ENCODE measurements at places on chromosomes 11 and 22.

- no peak for DNase-seq
Measured at GRCh38 chr11:45332276-45332934, 46.3 kb upstream of the SYT13 start.

DNA sequence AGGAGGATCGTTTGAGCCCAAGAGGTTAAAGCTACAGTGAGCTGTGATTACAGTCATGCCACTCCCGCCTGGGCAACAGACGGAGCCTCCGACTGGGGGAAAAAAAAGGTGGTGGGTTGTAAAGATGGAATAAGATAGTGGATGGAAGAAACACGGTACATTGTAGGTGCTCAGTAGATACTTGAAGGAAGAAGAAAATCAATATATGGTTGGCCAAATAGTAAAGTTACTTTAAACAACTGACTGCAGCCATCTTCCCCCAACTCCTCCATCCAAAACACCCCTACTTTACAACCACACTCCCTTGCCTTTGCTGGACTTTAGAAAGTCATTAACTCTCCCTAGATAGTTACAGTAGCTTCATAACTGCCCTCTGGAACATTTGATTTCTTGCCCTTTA lies 2.5 kb upstream of the NUP98 start:
- no peak for DNase-seq

GRCh38 chr22:20212754-20213699 lies 55.1 kb downstream of the RTN4R start:
- no peak for DNase-seq

DNA sequence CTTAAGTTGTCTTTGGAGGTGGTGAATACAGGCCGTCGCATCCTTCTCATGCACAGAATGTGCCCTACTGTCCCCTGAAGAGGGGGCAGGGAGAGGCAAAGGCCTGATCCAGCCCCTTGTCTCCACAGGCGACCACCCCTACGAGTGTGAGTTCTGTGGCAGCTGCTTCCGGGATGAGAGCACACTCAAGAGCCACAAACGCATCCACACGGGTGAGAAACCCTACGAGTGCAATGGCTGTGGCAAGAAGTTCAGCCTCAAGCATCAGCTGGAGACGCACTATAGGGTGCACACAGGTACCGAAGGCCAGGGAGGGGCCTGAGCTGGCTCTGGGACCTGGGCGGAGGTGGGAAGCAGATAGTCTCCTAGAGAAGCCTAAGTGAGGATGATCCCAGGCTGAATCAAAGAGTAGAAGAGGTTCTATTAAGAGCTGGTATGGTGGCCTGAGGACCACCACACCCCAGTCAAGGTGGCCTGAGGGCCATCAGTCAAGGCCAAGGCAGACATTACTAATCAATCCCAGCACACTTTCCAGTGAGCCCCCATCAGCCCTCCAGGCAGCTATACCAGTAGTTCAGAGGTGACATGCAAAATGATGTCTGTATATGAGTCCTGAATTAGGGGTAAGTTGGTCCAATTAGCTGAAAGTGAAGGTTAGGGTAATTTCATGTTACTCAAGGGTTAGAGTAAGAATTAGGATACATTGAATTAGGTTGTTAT lies 49.0 kb upstream of the NNMT start:
- no peak for DNase-seq

- DNase-seq, result no peak
Measured at GRCh38 chr11:44226490-44226889, 83.4 kb downstream of the ALX4 start.

DNA sequence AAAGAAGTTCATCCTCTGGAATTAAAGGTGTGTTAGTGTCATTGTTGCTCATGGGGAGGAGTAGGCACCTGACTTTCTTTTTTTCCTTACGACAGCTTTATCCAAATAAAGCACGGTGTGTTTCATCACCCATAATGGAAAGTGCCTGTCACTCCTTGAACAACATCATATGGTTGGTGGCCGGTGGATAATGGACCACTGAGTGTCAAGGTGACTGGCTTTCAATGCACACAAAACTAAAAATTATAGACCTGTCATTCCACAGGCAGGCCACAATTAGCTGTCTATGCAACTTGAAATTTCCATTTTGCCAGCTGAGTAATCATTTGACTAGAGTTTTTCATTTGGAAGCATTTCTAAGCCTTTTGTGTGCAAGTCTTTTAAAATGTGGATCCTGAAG lies 45.0 kb upstream of the MPPED2 start:
- DNase-seq, result no peak

- DNase-seq, result no peak
Measured at GRCh38 chr11:65165410-65166317, 4.4 kb upstream of the SPDYC start.
